ENCODE measurements at places on chromosomes 16 and 17.

DNA sequence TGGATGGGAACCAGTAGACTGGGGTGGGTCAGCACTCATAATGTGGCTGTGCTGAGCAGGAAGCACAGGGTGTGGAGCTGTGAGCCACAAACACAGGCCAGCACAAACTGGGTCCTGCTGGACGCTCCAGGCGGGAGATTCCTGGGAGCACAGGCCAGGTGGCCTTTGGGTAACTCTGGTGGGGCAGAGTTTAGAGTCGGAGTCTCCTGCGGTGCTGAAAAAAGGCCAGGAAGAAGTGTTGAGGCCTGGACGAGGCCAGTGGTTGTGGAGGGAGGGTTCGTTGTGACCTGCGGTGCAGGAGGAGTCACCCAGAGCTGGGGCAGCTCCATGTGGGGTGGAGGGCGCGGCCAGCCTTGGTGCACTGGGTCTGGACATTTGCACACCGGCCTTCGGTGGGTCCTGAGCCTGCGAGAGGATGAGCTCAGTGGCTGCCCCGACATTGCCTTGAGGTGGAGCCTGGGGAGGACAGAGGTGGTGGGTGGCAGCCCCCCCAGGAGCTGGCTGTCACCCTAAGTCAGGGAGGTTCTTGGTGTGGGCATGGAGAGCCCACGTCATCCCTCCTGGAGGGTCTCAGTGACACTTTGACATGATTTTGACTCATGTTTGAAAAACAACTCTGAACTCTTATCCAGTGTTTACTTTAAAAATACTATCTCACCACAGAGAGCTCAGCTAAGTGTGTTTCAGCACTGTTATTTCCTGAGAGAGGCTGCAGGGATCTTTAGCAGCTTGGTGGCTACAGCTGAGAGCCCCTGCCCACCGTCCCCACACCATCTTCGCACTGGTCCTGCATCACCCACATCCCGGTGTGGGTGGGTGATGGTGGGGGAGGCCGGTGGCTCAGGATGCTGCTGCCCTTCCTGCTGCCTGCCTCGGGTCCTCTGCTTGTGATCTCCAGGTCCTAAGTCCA is 98.7 kb downstream of the NPIPB11 start:
- DNase-seq = no peak

GRCh38 chr17:16466407-16466806 is 25.6 kb downstream of the LRRC75A start:
- no peak for DNase-seq

DNA sequence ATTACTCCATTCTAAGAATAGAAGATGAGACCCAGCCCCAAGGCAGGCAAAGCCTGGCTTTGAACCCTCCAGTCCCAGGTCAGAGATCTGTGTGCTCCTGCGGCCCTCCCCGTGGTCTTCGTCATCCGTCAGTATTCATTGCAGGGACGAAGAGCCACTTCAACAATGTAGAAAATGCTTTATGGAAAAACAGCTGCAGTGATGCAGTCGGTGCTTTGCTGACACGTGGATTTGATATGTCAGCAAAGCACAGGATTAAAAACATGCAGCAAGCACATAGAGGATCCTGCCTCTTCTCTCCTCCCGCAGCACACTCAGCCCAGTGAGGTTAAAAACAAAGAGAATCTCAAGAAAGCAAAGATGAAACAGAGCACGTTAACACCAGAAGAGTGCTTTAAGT is 117.1 kb upstream of the AXIN2 start:
- no peak for DNase-seq

GRCh38 chr17:81184555-81184954 is 18.5 kb upstream of the AATK start:
- no peak for DNase-seq

DNA sequence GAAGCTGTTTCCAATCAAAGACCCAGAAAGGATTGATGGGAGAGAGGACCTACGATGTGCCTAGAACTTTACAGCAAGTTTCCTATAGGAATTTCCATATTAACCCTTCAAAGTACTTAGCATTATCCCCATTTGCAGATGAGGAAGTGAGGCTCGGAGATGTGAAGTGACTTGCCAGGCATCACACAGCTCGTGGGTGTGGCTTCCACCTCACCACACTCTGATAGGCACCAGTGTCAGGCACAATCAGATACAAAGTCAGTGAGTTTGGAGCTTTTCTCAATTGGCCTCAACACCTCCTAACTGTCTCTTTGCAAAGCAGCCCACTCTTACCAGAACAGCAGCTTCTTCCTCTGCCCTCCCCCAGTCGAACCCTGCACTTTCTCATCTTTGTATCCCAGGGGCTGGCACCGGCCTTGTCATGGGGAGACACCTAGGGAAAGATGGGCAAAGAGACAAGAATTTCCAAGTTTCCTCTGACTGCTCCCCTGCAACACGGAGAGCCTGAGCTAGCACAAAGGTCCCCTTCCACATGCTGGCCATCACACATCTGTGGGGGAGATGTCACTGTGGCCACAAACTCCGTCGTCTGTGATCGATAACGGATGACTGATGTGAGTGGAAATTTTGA is 37.4 kb upstream of the CCL1 start:
- DNase-seq = no peak

GRCh38 chr16:14365200-14365851 is 264.7 kb downstream of the PARN start:
- DNase-seq = no peak

DNA sequence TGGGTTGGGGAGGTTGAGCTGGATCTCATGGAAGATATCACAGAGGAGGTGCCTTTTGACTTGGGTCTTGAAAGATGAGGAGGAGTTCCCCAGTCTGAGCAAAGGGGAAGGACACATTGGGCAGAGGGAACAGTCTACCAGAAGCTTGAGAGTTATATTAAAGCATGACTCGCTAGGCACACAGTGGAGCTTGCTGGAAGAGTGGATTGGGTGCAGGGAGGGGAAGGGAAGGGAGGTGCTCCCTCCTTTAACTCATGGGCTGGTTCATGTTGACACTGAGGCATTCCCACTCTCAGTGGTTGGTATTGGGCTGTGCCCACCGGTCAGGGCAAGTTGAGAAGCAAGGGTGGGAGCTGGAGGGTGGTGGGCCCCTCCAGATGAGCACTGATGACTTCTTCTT is 5.9 kb downstream of the TMEM98 start:
- DNase-seq = no peak

DNA sequence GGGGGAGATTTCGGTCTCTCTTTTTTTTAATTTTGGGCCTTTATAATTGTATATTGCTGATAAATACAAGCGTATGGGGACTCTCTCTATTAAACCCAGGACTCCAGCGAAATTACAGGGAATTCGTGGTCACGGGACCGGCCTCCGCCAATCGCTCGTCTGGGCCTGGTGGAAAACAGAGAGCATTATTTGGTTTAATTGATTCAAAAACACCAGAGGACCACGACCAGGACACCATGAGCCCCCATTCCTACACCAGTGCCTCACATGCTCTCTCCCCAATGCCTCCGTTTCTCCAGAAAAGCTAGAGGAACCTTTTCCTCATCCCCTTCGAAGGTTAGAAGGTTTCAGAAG is at the start of gene HOXB2:
Gene HOXB2, minus strand, starts transcription at position 88 of the 354 bp plus-strand sequence. CDS start 198 bp downstream, outside the sequence.
- no peak for DNase-seq
